Naive B cell (primary cell): ENCODE measurements at places on chromosomes 6 and 20. TPM values are rescaled to one million over a fixed set of nuclear protein-coding genes. Genes with fewer than 3 reads are reported as not detected.

Gene C20orf96
- polyA plus RNA-seq = 0.18 TPM

Gene SLC17A1
- polyA plus RNA-seq = not detected

DNA sequence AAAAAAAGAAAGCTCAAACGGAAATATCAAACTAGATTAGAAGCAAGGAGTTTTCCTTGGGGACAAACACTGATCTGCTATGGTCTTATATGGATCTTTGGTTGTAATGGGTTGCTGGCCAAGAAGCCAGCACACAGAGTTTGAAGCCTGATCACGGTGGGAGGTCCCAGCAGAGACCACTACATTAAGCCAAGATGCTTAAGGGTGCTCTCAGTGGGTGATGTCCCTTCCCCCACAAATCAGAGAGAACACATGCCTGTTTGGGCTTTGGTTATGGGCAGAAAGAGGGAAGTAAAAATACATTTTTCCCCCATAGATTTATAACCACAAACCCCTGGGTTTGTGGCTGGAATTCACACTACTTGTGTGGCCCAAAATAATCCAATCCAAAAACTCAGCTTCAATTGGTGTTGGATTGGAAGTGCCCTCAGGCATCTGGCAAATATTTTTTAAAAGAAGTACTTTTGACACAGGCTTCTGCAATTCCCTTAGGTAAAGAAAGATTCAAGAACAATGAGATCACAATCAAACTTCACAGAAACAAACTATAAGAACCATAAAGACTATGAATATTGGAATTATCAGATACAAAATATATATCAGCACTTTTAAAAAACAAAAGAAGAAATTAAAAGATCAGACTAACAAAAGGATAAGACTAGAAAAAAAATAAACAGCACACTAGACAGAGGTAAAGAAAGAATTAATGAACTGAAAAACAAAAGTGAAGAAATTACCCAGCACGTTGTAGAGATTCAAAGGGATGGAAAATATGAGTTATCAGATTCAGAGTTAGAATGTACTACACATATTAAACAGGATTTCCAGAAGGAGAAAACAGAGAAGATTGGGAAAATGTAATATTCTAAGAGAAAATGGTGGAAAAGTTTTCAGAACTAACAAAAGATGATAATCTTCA lies 44.7 kb downstream of the ESF1 start:
- no peak for DNase-seq

DNA sequence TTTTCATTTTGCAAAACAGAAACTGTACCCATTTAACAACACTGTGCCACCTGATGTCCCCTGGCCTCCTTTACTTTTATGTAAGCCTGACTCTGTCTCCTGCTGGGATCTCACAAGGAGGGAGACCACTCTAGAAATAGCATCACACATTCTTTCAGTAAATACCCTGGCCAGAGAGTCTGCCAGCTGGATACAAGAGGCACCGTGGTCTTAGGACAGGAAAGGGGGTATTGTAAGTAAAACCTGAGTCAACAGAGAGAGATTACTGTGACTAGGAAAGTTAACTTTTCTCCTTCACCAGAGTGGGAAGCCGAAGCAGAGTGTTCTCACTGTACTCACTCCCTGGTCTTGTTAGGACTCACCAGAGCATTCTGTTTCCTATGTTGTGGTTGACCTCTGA lies 27.8 kb downstream of the CMTR1 start:
- DNase-seq = no peak

DNA sequence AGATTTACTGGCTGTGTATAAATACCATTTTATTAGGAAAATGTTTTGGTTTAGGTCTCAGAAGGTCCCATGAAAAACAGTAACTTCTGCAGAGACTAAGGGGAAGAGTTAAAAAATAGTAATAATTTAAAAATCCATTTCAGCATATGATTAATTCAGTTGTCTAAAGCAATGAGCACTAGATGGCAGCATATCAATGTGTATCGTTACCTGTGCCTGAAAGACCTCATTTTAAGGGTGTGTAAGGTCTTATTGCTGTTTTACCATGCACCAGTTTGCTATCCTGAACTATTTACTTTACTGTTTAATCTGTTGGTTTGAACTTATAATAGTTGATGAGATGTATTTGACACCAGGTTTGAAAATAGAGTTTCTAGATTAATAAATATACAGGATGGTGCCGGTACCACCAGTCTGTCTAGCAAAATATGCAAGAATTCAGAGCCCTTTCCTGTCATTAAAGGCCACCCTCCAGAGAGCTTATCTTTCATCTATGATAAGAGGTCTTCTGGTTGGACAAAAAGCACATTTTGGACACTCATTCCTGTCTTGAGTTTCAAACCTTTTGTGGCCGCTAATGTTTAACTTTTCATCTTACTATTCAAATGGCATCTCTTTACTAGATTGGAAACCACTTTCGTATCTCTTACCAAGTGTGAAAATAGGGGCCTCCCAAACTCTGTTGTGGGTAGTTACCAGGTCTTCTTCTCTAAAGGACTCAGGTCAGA lies 8.9 kb upstream of the AHI1 start:
- DNase-seq = peak; percentile 24

- no peak for DNase-seq
Observed at GRCh38 chr6:27209196-27209595, 38.3 kb upstream of the PRSS16 start.

- DNase-seq = no peak
Observed at GRCh38 chr6:127288705-127289104, 22.0 kb downstream of the RNF146 start.
